NCI-H1092 (cell line): ENCODE measurements at places on chromosomes 2 and 18.

- DNase-seq = no peak
Observed at GRCh38 chr2:237979331-237979730, 12.5 kb downstream of the UBE2F start.

- DNase-seq = no peak
Observed at GRCh38 chr2:237195396-237196120, 109.9 kb downstream of the COPS8 start.

GRCh38 chr2:6644261-6644660, 221.4 kb downstream of the CMPK2 start:
- DNase-seq = no peak

- no peak for DNase-seq
Observed at GRCh38 chr18:12721495-12722275, 18.8 kb downstream of the PSMG2 start.

DNA sequence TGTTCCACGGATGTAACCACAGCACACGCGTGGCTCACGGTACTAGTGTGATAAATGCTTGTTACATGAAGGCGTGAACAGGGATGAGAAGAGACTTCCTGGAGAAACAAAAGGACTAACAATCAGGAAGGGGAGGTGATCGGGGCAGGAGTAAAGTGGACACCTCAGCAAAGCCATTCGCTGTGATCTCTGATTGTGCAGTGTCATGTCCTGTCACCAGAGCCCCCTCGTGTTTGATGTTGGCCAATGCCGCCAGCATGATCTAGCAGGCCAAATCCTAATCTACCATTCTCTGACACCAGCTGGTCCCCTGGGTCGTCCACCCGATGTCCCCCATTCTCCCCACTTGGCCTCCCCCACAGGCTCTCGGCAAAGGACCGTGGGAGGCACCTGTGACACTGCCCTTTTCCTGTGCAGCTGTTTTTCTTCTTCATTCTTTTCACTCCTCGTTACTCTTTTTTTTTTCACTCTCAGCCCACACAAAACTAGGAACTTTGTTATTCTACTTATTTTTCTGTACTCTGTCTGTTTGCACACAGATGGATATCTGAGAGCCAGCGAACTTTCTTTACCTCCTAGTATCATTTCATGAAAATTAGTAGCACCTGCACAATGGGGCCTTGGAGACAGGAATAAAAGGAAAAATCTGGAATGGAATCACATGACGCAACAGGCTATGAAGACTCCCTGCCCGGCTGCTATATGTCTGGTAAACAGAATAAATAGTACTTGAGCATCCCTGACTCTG, 146.8 kb downstream of the TGIF1 start:
- DNase-seq = no peak

DNA sequence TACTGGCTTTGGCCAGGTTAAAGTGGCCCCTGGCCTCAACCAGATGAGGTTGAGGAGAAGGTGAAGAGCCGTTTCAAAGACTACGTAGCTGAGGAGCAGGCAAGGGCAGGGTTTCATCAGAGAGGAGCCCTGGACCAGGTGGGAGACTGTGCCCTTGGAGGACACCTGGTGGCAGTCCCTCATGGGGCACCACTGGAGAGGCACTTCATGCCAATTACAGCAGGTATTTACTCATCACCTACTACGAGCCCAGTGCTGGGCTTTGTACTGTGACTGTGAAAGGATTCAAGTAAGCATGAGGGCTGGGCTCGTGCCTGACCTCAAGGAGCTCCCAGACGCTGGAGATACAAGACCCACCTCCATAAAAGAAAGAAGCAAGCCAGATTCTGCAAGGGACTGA, 37.6 kb downstream of the SMAD7 start:
- no peak for DNase-seq
